ENCODE measurements at places on chromosomes 4 and X. TPM values are rescaled to one million over a fixed set of nuclear protein-coding genes. Genes with fewer than 3 reads are reported as not detected.
A peak's percentile ranks its signal among the peaks of the same experiment; 100 is the strongest.

GRCh38 chr4:53476232-53477037 is 99.0 kb downstream of the FIP1L1 start:
- DNase-seq: no peak

- no peak for DNase-seq
These were observed 124.0 kb downstream of the TENM3 start for GRCh38 chr4:182367153-182367552.

The MAGEE1 gene
- 2.3 TPM for polyA plus RNA-seq

- DNase-seq: no peak
These were observed 30.0 kb upstream of the JADE3 start for GRCh38 chrX:46882266-46882665.

DNA sequence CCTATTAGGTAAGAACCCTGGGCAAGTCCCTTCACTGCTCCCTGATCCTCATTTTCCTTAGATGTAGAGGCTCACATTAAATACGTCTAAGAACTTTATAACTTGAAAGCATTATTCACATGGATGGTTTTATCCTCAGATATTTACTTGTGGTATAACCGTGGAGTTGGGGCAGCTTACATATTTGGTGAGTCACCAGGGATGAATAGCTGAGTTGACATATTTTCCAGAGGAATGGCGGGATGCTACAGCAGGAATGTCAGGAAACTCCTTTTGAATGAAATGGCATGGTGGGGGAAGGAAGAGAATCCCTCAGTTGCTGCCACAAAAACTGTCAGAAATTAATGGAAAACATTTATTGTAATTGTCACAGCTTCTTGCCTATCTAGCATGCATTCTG is 165.3 kb upstream of the RPS6KA3 start:
- no peak for DNase-seq

- DNase-seq: no peak
These were observed 252.0 kb upstream of the SLC7A11 start for GRCh38 chr4:138494116-138494515.

GRCh38 chr4:15947684-15948083 is 9.1 kb upstream of the FGFBP1 start:
- DNase-seq: no peak

The SYN1 gene
- polyA plus RNA-seq: 5.7 TPM

The SMIM10 gene
- 2.8 TPM for polyA plus RNA-seq

The RHOH gene
- 3.1 TPM for polyA plus RNA-seq

DNA sequence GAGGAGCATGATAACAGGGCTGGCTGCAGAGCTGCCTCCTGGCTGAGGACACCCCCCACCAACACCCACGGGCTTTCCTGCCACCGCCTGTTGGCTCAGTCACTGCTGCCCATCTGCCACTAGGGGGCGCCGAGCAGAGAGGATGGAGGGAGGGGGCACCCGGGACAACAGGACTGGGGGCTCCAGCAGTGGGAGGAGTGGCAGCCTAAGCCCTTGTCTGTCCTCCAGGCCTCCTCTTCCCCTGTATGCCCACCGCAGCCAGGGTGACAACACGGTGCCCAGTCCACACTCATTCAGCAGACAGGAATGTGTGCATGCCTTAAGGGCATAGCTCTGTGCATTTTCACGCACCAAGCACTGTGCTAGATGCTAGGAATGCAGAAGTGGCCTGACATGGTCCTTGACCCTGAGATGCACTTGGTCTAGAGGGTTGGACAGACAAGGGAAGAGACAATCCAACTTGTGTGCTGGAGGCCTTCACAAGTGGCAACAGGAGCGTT is 149.9 kb downstream of the AMMECR1 start:
- no peak for DNase-seq

DNA sequence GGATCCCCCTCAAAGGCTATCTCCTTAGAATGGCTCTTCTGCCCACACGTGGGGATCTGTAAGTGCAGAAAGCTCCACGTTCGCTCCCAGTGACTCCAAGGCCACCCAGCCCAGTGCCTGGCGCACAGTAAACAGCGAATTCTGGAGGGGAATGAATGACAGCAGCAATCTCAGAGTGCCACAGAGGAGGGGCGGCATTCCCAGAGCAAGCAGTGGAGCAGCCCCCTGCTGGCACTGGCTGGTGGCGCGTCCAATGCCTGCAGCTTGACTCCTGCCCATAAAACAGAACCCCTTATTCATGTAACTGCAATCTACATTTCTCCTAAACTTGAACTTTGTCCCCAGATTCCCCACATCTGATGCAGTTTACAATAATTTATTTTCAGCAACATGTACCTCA is 6.9 kb upstream of the HELT start:
- no peak for DNase-seq

The TEC gene
- 4.6 TPM for polyA plus RNA-seq

The RPA4 gene
- polyA plus RNA-seq: 0.10 TPM

GRCh38 chr4:7826176-7826908 is 113.3 kb downstream of the AFAP1 start:
- no peak for DNase-seq

GRCh38 chrX:49977319-49978090 is 55.1 kb downstream of the CLCN5 start:
- DNase-seq: no peak

The NUP62CL gene
- 7.6 TPM for polyA plus RNA-seq

DNA sequence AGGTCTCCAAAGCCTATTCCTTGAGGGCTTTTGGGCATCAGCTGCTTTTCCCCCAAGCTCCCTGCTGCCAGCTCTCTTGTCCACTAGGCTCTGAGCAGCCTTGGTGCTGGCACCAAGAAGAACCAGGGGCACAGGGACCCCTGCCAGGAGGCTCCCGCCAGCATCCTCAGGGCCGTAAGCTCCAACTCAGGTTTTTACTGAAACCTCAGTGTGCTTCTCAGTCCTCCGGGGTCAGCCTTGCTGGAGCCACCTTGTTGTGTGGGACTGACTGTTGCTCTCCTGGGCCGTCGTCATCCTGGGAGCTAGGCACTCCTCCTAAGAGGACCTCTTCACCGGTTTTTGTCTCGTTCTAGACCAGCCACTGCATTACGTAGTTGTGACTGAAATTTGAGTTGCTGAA is 38.9 kb downstream of the NOP14 start:
- DNase-seq: no peak

The SSX1 gene
- polyA plus RNA-seq: not detected

DNA sequence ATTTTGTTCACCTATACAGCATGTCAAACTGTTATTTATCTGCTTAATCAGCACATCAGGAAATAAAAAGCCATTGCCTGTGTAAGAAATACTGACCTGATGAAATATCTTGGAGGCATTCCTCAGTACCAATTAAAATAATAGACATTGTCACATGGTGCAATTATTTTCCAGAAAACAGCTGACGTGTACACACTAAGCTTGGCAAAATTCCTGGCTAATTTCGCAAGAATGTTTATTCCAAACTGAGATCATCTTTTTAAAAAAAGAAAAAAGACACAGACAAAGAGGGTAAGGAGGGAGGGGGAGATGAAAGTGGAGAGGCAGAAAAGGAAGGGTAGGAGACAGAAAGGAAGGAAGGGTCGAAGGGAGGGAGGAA is 61.9 kb upstream of the NFKB1 start:
- peak; percentile 36 for DNase-seq

DNA sequence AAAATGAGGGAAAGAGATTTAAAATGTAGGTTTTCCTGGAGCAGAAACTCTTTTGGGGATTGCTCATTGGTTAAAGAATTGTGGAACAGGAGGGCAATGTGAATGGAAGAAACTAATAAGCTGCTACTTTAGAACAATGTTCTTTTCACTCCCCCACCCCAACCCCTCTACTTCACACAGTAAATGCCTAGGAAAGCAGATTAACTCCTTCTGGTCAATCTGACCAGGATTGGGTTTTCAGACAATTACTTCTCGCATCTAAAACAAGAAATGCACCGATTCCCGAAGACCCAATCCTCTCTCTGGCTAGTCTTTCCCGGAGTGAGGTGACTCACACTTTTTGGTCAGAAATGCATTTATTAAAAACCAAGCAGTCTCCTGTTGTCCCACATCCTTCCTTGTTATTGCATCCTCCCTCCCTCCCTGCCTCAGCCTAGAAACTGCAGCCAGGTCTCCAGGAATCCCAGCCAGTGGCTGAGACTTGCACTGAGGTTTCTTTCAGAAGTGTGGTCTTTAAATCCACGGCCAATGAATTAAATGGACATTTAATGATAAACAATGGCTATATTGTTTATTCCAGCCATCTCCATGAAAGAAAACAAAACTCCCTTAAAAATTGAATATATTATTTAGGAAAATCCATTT is 21.4 kb downstream of the MFAP3L start:
- DNase-seq: no peak

The ZFX gene
- 20.7 TPM for polyA plus RNA-seq

GRCh38 chr4:104930298-104930697 is 216.4 kb upstream of the TET2 start:
- DNase-seq: no peak

DNA sequence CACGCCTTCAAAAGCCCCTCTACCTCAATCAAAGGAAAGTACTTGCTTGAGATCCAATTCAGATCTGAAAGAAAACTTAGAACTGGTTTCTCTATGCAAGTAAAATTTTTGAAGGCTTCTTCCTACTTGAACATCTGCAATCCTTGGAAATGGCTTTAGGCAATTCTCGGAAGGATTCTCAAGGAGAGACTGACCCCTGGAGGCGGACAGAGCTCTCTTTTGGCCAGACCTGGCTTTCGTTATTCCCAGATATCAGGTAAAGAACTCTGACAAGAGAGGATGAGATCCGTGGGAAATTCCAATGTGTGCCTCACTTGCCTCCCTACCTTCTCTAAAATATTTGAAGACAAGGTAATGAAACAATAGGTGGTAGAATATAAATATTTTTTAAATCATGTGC is 670.3 kb upstream of the FAM241A start:
- peak; percentile 4 for DNase-seq

DNA sequence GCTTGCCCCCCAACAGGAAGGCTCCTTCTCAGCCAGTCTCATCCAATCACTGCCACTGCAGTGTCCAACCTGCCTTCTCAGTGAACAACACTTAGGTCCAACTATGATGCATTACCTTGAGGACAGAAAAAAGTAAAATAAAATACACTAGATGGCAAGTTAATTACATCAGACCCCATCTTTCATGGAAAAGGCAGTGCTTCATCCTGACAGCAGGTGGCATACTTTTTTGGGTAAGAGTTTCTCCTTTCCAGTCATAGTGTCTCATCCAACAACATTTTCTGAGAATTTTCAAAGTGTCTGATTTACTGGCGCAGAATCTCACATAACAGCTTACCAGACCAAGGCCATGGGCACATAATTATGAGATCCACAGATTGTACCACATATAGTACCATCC is 1742.8 kb downstream of the PCDH7 start:
- DNase-seq: no peak

DNA sequence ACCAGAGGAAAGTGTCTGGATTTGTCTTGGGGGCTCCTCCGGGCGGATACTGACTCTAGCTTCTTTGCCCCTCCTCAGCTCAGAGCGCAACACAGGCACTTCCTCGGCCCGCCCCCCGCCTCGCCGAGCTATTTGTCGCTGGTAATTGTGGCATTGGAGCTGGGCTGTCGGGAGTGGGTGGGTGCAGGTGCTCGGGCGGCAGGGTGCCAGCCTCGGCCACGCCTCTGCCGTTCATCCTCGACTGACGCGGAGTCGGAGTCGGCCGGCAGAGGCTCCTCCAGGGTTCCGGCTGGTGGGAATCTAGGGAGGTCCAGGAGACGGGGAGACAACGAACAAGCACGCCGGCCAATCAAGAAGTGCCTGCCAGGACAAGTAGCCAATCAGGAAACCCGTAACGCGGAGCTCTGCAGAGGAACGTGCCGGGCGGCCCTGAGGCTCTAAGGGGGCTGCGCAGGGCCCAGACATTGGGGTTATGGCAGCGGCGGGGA is 3.9 kb upstream of the SYN1 start:
- DNase-seq: peak; percentile 36

DNA sequence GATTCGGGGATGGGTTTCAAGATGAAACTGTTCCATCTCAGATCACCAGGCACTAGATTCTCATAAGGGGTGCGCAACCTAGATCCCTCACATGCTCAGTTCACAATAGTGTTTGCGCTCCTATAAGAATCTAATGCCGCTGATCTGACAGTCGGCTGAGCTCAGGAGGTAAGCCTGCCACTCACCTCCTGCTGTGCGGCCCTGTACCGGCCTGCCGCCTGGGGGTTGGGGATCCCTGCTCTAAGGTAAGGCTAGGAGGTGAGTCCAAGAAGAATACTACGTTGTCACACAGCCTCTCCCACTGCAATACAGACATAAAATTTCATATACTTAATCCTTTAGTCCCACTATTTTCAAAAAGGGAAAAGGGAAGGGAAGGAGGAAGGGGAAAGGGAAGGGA is 213.4 kb upstream of the HCCS start:
- DNase-seq: no peak

DNA sequence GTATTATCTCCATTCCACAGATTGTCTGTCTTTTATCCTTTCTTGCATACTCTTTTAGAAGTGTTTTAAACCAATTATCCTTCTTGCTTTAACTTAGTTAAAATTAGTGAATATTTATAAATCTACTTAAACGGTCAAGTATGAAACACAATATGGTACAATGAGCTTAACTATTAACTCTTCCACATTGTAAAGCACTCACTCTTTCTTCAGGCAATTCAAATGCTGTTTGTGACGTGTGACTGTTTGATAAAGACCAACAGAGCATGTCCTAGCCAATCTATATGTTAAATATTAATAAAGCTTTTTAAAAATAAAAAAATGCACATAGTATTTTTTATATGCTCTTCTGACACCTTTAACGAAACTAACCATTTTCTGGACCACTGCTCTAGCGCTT is 192.7 kb downstream of the ARAP2 start:
- DNase-seq: no peak

DNA sequence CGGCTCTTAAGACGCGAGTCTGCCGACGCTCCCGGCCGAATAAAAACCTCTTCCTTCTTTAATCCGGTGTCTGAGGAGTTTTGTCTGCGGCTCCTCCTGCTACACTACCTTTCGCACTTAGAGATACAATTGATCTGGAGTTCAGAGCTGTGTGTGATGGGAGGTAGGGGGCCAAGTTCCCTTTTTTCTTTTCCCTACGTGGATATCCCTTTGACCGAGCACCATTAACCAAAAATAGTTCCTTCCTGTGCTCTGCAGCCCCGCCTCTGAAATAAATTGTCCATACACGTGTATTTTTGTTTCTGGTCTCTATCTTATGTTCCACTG is 555 bp upstream of the PGM2 start:
- peak; percentile 18 for DNase-seq

DNA sequence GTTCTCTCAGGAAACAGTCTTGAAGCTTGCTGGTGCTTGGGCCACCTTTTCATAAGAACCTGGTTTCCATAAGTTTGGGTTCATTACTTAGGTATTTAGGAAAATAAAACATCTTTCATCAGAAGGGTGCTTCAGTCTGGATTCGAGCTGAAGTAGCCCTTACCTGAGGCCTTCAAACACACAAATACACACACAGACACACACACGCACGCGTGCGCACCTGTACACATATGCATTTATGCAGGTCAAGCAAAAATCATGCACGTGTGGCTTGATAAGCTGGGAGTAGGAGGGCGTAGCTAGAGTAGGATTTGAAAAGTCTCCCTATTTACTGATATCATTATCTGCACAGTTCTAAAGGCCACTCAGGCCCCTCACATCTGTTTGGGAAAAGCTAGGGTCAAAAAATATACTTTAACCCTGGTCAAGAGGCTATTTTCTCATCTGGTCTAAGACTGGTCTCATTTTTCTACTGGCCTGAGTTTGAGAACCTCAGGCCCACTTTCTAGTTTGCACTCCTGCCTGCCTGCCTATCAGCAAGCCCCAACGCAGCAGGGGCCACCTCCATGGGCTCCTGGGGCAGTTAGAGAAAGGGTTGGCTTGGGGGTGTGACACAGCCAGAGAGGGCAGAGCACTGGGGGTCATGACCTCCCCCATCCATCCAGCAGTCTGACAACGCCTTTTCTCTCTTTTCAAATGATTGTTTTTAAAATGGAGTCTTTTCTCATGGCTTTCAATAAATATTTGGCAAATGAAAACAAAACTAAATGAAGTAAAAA is 64.3 kb downstream of the RASL11B start:
- DNase-seq: peak; percentile 61

All from large intestine (tissue), 12 donors.